ENCODE measurements at places on chromosomes 6 and 20.
A peak's percentile ranks its signal among the peaks of the same experiment; 100 is the strongest.

- no peak for DNase-seq
Observed at GRCh38 chr20:53262365-53262764, 290.2 kb downstream of the TSHZ2 start.

DNA sequence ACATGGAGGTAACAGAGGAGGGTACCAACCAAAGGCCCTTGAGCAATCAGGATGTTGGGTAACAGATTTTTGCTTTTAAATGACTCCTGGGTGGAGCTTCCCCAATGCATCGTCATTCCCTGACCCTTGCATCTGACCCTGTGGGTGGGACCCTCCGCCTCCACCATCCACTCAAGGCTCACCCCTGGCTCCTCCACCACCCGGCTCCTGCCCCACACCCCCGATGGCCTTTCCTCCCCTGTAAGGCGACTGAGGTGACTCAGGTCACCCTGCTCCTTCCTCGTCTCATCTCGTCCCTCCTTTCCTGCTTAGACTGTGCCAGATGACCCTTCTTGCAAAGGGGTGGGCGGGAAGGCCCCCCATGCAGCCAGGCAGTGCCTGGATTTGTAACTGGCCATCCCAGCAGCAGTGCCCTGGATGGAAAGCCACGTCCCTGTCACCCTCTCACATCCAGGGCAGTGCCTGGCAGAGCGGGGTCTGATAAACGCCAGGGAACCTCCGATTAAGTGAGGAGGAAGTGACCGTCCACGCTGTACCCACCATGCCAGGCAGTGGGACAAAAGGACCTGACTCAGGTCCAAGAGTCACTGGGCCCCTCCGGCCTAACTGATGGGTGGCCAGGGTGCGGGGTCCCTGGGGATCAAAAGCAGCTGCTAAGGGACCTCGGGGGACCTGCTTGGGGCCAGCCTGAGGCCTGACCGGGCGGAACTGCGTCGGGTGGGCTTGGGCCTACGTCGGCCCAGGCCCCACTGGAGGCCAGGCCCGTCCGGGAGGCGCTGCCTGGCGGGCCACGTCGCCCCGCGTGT lies 624 bp upstream of the NPEPL1 start:
- peak; percentile 34 for DNase-seq

- DNase-seq = no peak
Observed at GRCh38 chr6:81769824-81770223, 17.3 kb upstream of the TENT5A start.

DNA sequence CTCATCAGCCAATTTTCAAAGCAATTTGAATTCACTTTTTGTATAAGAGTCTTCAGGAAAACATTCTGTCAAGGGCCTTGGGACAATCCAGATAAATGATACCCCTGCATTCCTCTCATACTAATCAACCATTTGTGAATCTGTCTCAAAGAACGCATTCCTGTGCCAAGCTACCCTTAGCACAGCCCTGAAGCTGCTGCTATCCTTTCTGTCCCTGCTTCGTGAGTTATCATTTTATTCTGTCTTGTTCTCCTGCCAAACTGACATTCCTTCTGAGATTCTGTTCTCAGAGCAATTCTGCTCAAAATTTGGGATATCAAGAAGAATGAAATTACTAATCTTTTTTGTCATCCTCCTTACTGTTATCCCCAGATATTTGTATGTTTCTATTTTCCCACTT lies 213.9 kb upstream of the STXBP5 start:
- DNase-seq = no peak

GRCh38 chr6:146910611-146911010 lies 293.6 kb upstream of the STXBP5 start:
- no peak for DNase-seq

DNA sequence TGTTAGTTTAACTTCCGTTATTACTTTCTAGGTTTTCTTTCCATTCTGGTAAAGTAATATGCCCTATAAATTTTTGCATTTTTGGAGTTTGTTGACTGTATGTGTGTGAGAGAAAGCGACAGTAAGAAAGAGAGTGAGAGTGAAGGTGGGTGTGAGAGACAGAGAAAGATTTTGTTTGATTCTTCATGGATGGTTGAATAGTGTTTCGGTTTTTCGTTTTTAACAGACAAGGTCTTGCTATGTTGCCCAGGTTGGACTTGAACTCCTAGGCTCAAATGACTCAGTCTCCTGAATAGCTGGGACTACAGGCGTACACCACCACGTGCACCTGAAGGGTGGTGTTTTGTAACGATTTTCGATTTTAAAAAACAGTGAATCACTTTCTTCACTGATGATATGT lies 329.1 kb upstream of the RUNX2 start:
- DNase-seq = no peak

DNA sequence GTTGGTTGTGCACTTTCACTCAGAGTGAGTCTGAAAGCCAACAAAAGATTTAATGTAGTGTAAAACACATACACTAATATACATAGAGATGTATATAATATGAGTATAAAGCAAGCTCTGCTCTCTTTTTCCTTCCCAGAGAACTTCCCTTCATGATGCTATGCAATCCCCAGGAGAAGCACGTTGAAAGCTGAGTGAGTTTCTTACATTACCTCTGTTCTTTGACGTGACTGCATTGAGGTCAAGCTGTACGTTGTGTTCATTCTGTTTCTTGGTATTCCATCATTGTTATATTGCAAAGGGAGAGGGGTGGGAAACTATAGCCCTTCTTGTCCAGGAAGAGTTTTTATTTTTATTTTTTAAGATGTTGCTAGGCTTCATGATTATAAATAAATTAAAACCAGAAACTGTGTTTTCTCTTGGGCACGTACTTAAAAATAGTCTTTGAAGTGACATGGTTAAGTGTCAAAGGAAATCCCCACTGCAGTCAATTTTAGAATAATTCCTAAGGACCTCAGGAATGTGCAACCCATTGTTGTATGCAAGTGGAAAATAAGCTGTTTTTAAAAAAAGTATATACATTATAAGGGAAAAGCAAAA lies 651.0 kb downstream of the CD109 start:
- DNase-seq = no peak

GRCh38 chr6:149990661-149991471 lies 27.1 kb downstream of the ULBP1 start:
- DNase-seq = peak; percentile 44

DNA sequence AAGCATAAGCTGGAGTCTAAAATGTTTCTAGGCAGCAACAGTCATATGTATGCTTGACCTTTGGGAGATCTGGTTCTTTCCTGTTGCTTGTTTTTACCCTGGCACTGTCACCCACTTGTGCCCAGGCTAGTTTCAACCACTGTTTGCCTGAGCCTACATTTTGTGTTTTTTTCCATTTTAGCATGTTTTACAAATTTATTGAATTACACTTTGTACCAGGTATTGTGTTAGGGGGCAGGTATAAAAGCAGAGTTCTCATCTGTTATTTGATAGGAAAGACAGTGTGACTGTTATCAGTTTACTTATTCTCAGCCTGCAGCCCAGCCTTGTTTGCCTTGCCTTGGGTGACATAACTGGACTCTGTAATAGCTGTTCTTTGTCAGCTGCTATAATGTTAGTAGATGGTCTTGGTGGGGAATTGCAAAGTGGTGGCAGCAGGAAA lies 147.0 kb downstream of the CDKAL1 start:
- no peak for DNase-seq

GRCh38 chr6:36129941-36130666 lies at the start of gene MAPK13:
Gene MAPK13 (plus strand): TSS chr6:36130513. CDS start chr6:36130583, 70 bp downstream.
- no peak for DNase-seq

GRCh38 chr6:35796236-35796635 lies 887 bp downstream of the CLPS start:
- no peak for DNase-seq

GRCh38 chr20:34884260-34884659 lies 7.8 kb downstream of the ACSS2 start:
- DNase-seq = no peak

DNA sequence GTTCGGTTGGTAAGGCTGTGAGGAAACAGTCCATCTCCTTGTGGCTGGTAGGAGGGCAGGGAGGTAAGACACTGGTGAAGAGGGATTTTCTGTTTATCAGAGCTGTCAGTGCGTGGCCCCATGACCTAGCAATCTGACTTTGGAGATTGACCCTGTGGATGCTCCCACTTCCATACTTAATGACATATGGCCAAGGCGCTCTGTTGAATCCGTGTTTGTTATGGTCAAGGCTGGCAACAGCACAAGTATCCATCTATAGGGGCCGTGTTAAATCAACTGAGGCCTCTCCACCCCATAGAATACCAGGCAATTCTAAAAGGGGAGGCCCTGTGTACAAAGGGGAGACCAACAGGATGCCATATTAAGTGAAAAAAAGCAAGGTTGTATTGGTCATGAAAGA lies 25.6 kb upstream of the FOXC1 start:
- no peak for DNase-seq

DNA sequence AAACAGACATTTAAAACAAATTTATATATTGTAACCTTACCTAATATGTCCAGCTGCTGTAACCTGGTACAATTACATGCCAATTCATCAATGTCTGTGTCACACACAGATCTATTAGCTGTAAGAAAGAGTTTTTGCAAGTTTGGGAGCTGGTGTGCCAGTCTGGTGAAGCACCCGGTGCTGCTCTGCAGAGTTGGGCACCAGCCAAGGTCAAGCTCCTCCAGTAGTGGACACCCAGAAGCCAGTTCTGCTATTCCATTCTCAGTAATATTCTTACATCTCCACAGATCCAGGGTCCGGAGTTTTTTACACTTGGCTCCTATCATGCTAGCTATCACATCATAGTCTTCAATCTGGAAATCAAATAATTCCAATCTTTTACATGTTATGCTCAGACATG lies 41.0 kb downstream of the POU3F2 start:
- no peak for DNase-seq

DNA sequence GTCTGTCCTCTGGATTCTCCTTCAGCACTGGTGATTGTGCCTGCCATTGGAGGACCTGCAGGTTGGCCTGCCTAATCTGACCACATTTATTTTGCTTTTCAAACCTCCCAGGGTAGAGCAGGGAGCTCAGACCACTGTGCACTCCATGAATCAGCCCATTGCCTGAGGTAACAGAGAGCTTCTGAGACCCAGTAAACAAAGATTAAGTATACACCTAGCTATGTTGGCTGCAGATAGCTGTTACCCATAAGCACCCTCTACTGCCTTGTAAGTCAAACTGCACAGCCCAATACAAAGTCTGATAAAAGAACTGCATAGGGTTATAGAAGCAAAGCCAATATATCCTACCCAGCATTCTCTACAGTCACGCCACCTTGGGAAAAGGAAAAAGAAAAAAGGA lies 338.7 kb downstream of the HTR1B start:
- no peak for DNase-seq

- DNase-seq = no peak
Observed at GRCh38 chr6:136235233-136235564, 14.9 kb downstream of the MTFR2 start.

DNA sequence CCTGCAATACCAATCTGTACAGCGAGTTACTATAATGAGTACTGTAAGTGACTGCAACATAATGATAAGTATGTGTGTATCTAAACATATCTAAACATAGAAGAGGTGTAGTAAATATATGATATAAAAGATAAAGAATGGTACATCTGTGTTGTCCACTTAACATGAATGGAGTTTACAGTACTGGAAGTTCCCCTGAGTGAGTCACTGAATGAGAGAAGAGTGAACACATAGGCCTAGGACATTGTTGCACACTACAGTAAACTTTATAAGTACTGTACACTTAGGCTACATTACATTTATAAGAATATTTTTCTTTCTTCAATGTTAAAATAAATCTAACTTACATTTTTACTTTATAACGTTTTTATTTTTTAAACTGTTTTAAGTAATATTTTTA lies 380.4 kb downstream of the MMUT start:
- DNase-seq = no peak

DNA sequence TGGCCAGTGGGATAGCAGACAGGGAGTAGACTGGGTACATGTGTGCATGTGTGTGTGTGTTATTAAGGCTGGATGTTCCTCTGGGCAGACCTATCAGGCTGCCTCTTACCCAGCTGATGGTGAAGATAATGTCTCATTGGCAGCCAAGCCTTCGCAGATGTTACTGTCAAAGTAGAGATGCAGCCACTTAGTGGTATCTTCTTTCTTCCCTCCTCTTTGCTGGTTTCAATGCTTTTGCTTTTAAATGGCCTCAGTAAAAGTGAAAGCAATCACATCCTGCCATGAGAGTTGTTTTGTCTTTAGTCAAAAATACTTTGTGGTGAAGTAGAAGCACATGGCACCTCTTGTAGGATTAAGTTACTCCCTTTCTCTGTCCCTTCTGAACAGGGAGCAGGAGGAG lies 57.5 kb downstream of the SNRNP48 start:
- peak; percentile 20 for DNase-seq
